Cerebellar nuclear complex (tissue), 1 donor: ENCODE measurements at places on chromosomes 7 and 10.

DNA sequence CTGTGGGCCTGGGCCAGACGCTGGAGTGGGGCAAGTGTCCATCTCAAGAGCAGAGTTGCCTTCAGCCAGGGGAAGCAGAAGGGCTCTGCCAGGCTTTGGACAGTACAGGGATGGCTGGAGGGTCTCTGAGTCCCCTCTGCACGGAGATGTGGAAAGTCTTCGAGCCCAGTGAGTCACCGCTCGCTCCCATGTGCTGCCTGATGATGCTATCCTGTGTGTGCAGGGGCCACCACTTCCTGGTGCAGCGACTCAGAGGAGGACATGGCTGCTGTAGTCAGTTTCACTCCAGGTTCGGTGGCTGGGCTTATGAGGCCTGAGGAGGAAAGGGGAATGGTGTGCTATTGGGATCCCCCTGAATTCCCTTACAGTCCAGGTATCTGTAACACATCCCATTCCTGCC is 6.0 kb downstream of the ADCYAP1R1 start:
- DNase-seq, result no peak

DNA sequence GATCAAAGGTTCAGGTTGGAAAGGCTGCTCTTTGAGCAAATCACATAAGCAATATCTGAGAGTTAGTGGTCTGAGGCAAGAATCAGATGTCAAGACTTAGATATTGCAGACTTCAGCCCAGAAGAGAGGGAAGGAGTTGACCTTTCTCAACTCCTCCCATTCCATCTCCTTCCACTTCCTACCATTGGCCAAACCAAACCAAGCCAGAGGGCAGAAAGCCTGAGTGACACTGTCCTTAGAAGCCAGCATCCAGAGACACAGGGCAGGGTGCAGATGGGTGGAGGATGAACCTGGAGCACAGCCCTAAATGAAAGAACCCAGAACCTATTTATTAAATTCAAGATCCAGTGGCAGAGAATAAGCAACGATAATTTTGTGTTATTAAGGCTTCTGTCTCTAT is 180.5 kb downstream of the HIBADH start:
- DNase-seq, result no peak

DNA sequence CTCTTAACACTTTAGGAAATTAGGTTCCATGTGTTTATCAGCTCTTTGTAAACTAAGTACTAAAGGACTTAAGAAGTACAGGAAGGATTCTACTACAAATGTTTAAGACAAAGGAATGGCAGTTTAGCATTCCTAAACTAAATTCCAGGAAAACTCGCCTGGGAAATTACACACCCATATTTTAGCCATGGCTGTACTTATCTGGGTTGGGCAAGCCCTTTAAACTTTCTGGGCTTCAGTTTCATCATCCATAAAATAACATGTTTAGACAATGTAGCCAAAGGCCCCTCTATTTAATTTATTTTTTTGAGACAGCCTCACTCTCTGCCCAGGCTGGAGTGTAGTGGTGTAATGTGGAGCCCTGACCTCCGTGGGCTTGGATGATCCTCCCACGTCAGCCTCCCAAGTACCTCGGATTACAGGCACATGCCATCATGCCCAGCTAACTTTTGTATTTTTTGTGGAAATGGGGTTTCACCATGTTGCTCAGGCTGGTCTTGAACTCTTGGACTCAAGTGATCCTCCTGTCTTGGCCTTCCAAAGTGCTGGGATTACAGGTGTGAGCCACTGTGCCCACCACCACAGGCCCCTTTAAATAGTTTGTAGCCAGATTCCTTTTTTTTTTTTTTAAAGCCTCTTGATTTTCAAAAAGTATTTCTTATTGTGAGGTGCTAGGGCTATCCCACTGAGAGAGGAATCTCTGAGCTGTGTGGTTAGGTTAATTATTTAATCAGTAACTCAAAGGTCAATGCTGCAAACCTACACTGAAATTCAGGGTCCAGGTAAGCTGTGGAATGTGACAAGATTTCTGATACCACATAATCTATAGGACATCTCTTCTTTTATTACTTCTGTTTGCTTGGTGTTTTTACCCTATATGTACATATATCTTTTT is 32.1 kb downstream of the TMEM60 start:
- no peak for DNase-seq

- no peak for DNase-seq
These were observed 278.0 kb downstream of the TNS3 start for GRCh38 chr7:47303695-47304453.

- no peak for DNase-seq
These were observed 35.5 kb downstream of the RPA3 start for GRCh38 chr7:7682861-7683260.

DNA sequence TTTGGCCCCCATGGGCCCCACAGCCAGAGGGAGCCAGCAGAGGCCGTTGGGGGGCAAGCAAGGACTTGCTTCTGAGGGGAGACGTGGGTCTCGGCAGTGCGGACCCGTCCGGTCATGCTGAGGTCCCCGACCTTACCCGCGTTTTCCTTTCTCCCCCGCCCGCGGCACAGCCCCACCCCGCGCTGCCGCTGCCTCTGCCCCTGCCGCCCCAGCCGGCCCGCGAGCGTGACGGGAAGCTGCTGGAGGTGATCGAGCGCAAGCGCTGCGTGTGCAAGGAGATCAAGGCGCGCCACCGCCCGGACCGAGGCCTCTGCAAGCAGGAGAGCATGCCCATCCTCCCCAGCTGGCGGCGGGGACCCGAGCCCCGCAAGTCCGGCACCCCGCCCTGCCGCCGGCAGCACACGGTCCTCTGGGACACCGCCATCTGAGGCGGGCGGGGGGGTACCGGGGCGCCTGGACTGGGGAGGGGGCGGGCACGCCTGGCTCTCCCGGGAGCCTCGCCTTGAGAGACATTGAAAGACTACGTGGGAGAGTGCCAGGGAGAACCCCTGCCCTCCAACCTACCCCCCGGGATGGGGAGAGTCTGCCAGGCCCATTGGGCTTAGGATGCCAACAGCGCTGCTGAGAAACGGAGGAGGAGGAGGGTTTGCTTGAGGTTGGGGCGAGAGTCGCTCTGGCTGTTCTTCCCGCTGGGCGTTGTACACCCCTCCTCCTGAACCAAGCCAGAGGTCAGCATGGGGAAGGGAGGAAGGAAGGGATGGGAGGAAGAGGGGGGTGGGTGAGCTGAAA is 9.9 kb downstream of the NYAP1 start:
- no peak for DNase-seq

- DNase-seq, result no peak
These were observed 163.7 kb downstream of the AHR start for GRCh38 chr7:17462131-17462631.

GRCh38 chr10:104612571-104613205 is 28.4 kb upstream of the SORCS3 start:
- no peak for DNase-seq

DNA sequence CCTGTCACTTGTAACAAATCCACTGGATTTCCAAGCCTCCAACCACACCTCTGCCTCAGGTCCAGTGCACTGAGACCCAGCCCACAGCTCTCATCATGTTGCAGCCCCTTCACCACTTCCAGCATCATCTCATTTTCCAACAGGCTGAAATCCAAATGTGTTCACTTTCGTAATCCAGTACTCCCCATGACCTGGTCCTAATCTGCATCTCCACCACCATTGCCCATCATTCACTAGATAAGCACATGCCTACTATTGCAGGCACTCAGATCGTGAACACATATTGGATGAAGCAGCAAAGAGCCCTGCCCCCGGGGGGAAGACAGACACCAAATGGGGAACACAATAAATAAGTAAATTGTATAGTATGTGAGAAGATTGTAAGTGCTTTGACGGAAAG is 76.1 kb upstream of the INSIG1 start:
- no peak for DNase-seq

DNA sequence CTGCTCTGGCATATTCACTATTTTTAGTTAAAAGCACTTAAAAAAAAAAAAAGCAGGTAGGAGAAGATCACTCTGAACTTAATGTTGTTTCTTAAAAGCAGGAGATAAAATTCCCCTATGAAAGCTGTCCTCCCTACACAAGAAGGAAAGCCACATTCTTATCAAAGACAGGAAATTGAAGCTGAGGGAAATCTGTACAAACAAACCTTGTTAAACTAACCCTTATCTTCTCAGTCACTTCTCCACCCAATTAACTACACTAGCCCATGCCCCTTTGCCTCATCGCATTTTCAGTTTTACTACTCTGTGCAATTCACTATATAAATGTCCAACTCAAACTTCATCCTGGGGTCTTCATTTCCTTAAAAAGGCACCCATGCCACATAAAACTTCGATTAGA is 2.7 kb upstream of the CDCA7L start:
- no peak for DNase-seq

- DNase-seq, result no peak
These were observed 3.4 kb upstream of the MLLT10 start for GRCh38 chr10:21530641-21531040.

GRCh38 chr7:139999516-139999915 is 63.2 kb downstream of the PARP12 start:
- no peak for DNase-seq

DNA sequence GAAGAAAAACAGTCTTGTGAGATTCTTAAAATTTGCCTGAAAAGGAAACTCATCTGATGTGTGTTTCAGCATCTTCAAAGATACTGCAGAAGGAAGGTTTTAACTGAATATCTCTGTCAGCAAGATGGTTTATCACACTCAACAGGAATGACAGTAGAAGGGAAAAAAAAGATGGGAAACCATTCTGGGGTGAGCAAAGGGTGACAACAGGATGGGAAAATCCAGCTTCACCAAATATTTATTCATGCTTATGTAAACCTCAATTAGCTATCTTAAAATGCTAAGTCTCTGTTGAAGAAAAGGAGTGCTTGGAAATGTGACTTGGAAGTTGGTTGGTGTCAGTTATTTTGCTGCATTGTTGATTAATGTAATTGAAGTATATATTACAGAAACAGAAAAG is 82.2 kb downstream of the FZD1 start:
- DNase-seq, result no peak

DNA sequence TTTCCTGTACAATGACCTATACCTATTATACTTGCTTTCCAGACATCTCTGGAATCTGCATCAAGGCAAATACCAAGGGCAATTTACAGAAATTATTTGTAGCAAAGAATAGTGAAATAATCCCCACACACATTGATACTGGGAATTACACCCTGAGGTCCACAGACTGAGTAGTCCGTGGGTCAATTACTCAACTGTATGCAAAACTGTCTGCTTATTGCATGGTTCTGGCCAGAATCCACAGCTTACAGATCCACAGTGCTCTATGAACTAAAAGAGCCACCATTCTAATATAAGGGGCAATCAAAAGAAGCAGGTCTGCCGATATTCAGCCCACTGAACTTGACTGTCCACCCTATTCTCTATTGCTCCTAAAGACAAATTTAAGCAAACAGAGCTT is 5.7 kb downstream of the CHCHD3 start:
- DNase-seq, result no peak

DNA sequence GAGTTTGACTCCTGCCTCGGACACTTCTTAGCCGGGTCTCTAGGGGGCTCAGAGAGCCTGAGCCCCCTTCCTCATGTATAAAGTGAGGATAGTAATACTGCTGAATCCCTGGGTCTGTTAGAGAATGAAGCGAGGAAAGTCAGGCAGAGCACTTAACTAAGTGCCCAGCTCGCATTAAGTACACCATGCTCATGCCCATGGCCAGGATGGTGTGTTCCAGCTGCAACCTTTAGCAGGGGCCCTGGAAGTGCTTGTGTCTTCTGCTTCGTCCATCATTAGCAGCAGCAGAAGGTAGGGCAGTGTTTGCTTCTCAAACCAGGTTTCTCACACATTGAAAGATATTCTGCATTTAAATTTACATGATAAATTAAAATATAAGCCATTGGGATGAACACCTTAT is 27.3 kb upstream of the WDFY4 start:
- no peak for DNase-seq
